ENCODE measurements at places on chromosomes 11 and 22.

- no peak for DNase-seq
These were observed 124.4 kb upstream of the ZC3H12C start for GRCh38 chr11:109968781-109969180.

- DNase-seq, result no peak
These were observed 71.5 kb upstream of the RTL6 start for GRCh38 chr22:44569561-44569991.

GRCh38 chr22:41478473-41478872, 9.6 kb downstream of the ACO2 start:
- no peak for DNase-seq

- DNase-seq, result no peak
These were observed 254.6 kb upstream of the KIRREL3 start for GRCh38 chr11:127255209-127255608.

GRCh38 chr11:66904055-66904454, 47.2 kb downstream of the LRFN4 start:
- no peak for DNase-seq

DNA sequence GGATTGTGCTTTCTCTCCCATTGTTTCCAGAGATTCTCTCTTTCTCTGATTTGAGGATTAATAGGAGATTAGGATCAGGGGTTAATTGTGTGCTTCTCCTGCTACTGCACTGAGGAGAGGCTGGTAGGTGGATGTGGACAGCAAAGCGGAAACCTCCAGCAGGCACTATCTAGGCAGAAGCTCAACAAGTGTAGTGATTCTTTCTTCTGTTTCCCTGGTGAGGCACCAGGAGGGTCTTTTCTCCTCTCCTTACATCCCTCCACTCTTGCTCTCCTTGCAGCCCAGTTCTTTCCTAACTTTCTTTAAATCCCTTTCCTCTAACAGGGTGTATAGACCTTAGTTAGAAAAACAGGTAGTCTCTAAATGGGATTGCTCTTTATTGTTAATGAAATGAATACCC, 1.9 kb upstream of the ZBTB16 start:
- no peak for DNase-seq

DNA sequence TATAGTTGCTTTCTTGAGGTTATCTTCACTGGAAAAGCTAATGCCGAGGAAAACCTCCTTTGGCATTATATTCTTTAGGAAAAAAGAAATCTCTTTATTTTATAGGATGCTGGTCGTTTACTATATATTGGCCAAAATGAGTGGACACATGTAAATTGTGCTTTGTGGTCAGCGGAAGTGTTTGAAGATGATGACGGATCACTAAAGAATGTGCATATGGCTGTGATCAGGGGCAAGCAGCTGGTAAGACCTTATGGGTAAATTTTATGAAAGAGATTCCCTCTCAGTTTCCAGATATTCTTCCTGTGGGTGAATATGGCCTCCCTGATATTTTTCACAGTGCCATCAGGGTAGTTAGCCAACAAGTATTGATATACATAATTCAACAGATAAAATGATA, 29.4 kb upstream of the TTC36 start:
- DNase-seq, result no peak

DNA sequence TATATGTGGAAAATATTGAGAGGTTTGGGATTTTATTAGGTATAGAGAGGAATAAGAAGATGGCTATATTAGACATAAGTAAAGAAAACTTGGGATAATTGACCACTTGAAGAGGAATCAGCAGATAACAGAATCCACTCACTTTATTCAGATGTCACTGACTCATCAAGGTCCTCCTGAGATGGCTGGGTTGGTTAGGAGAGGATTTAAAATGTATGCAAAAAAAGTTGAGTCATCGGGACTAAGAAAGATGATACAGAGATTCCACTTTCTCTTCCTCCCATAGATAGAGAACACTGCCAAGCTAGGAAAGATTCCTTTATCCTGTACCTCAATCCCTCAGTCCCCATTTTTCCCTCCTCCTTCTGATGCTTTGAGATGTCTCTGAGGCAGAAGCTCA, at the start of gene OR6A2:
OR6A2 (minus strand) TSS at position 288 of the 400 bp plus-strand sequence. CDS start 3,981 bp downstream, outside the sequence.
- DNase-seq, result no peak

DNA sequence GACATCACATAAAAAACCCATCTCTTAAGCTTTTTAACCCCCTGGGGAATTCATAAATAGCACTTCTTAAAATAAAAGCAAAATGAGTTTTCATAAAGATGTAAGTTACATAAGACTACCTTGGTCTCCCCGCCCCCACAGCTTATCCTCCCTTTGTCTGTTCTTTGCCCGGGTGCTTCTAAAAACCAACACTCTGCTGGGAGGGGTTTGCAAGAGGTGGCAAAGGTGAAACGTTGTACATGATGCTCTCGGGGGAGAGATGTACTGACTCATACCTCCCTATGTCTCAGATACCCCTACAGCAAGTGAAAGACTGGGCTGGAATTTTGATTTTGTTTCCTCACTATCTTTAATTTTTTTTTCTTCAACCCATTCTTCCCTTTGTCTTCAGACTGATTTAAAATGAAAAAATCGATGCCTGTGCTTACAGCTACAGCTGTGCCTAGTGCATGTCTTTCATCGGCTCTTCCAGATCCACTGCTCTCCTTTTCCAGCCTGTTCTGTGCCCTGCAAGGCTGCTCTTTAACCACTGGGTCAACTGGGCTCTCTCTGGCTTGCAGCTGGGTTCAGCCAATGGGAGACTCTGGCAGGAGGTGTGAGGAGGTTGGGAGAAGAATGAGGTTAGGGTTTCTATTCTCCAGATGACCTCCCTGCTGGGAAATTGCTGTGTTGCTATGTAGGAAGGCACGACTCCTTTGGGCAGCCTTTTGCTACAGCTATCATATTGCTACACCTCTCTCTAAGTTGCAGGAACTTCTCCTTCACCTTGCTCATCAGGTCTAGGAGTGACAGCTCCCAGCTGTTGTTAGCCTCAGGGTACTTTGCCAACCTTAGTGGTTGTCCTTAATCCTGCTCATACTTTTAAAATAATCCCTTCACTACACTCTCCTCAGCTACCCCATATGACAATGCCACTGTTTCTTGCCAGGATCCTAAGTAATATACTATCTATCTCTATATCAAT, 266.5 kb downstream of the TENM4 start:
- no peak for DNase-seq

DNA sequence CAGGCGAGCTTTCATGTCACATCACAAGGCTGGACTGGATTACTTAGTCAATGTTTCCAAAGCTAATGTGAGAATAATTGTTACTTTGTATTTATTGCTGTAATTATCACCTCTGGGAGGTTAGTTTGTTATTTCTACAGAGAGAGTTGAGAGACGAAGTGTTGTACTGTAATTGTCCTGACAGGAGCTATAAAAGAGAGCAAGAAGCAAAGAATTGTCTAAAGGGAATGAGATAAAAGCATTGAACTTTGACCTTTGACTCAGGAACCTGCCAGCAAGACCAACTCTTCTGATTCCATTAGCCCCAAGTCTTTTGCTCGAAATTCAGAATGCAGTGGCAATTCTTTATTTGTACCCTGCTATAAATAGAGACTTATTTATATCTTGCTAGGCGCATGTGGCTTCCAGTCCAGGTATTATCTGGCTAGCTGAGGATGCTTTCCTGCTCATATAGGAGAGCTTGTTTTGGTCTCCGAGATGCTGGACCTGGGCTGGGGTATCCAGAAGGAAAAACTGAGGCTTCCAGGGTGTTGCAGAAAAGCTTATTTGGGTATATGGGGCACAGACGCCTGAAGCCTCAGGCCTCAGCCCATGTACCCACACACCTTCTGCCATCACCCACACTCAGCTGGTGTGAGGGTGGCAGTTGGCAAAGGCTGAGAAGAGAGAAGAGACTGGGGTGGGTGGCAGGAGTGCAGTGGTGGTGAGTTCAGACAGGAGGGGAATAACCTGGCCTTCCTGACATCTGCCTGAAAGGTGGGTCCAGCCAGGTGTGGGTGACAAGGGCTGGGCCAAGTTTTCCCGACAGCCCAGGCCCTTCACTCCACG, 40.7 kb downstream of the SYT13 start:
- DNase-seq, result no peak

GRCh38 chr22:48825802-48826520, 1001.7 kb downstream of the BRD1 start:
- DNase-seq, result no peak

GRCh38 chr11:15742626-15743519, 613.5 kb downstream of the SOX6 start:
- DNase-seq, result no peak

GRCh38 chr11:33063326-33063881, 24.0 kb downstream of the TCP11L1 start:
- DNase-seq, result no peak

DNA sequence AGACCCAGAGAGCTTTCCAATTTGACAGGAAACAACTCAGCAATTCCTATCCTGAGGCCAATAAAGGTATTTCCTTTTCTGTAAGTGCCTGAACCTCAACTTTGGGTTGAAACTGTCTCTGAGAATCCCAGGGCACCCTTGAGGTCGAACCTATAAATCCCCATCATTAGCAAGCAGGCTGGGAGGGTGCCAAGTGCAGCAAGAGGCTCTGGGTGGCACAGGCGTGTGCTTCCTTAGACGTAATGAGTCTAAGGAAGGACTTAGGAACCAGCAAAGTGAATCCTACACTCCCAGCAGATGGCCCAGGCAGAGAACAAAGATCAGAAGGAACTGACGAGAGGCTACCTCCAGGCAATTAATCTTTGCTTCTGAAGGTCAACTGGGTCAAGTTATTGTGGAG, 234.3 kb upstream of the NARS2 start:
- DNase-seq, result no peak

GRCh38 chr11:64010783-64011182, 24.5 kb downstream of the OTUB1 start:
- no peak for DNase-seq

DNA sequence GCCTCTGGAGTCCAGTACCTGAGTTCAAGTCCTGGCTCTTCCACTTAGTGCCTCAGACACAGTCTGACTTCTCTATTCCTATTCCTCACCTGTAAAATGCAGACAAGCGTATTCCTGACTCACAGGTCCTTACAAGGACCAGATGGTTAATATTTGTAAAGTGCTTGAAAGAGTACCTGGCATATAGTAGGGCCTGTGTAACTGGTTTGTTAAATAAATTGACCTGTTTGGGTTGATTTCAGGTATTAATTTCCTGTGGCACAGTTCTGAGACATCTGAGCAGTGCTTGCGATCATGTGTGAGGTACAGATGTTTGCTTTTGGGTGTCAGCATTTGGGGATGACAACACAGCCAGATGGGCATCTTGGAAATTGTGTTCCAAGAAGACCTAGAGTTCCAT, 127.5 kb downstream of the APIP start:
- DNase-seq, result no peak

GRCh38 chr11:5303626-5304025, 1.9 kb upstream of the OR51B4 start:
- no peak for DNase-seq

DNA sequence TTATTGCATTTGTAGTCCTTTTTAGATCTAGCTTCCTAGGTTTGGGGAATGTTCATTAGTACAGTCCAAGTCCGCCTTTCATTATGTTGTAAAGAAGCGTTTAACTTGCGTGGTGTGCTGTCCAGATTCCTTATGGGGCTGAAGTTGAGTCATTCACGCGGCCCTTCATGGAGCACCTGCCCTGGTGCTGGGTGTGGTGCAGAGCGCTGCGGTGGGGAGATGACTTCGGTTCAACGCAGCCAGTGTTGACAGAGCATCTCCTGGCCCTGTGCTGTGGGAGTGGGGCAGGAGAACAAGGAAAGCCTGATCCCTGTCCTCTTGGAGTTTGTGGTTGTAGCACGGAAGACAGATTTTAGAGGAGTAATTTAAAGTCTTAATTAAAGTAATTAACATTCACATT, 152.0 kb downstream of the TBC1D22A start:
- no peak for DNase-seq

GRCh38 chr11:69539416-69540117, 58.1 kb downstream of the LINC01488 start:
- no peak for DNase-seq

GRCh38 chr11:26227301-26227746, 104.6 kb upstream of the ANO3 start:
- DNase-seq, result no peak

- no peak for DNase-seq
These were observed 127.1 kb downstream of the EHF start for GRCh38 chr11:34748036-34748435.

DNA sequence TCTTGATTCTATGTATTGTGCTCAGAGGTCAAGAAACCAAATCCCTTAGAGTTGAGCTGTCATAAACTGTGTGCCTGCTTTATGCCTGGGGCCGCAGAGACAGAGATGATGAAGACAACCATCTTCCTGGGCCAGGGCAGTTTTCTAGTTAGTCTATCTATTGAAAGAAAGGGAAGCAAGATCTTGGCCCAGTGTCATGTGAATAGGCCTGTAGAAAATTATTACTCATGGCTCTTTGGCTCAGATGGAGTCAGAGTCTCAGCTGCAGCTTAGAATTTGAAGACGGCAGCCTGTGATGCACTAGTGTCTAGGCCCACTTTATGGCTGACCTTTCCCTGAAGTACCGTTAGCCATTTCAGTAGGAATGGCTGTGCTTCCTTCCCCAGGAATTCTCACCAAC, 112.0 kb downstream of the DBX1 start:
- DNase-seq, result no peak

GRCh38 chr22:32717337-32718240, 83.9 kb upstream of the TIMP3 start:
- DNase-seq, result no peak

DNA sequence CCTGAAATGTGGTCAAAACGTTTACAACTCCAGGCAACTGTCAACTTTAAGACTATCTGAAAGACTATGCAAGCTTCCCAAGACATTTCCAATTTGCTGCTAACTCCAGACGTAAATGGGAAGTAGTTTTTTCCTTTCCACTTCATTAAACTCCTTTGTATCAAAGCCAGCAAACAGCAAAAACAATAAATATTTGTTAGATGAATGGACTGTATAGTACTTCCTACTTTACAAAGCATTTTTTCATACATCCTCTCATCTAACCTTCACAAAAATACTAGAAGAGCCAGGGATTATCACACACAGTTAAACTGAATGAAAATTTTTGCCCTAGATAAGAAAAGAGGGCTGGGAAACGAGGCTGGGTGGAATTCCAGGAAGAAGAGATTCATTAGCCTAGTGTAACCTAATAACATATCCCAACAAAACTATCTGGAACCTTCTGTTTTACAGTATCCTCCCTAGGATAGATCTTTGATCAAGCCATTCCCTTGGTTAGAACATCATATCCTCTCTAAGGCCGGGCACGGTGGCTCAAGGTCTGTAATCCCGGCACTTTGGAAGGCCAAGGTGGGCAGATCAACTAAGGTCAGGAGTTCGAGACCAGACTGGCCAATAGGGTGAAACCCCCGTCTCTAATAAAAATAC, 10.4 kb downstream of the NUP98 start:
- DNase-seq, result no peak

DNA sequence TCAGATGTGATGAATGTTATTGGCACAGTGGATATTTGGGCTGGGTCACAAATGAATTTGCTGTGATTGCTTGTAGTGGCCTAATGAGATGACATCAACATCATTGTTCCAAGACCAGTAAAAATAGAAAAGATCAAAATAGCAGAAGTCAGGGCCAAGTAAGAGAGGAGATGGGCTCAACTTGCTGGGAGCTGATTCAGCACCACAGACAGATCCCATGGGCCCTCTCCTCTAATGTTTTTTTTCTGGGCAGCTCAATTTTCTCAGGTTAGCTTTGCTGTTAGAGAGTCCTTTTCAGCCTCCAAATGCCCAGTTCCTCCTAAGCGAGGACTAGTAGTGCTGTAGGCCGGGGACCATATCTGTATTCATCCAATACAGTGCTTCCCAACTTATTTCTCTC, 86.0 kb upstream of the IZUMO1R start:
- DNase-seq, result no peak
